Dermis microvascular lymphatic vessel endothelial cell (primary cell): ENCODE measurements at places on chromosomes 1 and 21.

GRCh38 chr1:220001095-220001501 is 45.2 kb downstream of the EPRS1 start:
- DNase-seq = peak; percentile 51

- no peak for DNase-seq
Measured at GRCh38 chr1:55696891-55697290, 481.7 kb upstream of the USP24 start.

DNA sequence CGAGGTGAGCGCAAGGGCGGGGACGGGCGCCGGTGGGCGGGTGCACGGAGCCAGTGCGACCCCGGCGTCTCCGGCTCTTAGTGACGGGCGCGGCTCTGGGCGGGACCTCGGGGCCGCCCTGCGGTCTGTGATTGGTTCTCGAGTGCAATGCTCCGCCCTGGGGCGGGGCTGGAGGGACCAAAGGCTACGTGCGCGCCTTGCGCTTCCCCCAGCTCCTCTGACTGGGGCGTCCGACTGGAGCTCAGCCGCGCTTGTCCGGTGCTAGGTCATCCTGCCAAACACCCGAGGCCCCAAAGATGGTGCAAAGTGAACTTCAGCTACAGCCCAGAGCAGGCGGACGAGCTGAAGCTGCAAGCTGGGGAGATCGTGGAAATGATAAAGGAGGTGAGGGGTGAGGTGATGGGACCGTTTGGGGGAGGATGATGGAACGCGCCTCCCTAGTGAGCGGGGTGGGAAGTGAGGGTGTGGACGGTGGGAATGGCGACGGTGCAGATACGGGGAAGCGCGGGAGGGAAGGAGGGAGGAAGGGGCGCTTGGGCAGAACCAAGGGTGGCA is 811 bp downstream of the SH3D21 start:
- peak; percentile 71 for DNase-seq

DNA sequence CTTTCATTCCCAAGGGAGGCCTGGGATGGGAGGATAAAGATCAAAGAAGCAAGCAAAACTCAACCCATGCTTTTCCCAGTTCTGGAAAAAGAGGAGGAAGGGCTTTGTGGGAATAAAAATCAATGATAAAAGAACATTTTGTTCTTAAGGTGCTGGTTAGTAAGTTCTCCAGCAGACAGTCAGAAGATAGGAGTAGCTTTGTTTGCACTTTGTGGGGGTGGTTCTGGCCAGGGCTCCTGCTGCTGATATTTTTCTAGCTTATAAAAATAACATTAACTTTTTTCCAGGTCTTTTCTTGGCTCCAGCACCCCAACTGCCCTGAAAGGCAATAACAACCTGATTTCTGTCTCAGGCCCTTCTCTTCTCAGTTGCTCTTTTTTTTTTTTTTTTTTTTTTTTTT is 220.0 kb downstream of the FGGY start:
- no peak for DNase-seq

DNA sequence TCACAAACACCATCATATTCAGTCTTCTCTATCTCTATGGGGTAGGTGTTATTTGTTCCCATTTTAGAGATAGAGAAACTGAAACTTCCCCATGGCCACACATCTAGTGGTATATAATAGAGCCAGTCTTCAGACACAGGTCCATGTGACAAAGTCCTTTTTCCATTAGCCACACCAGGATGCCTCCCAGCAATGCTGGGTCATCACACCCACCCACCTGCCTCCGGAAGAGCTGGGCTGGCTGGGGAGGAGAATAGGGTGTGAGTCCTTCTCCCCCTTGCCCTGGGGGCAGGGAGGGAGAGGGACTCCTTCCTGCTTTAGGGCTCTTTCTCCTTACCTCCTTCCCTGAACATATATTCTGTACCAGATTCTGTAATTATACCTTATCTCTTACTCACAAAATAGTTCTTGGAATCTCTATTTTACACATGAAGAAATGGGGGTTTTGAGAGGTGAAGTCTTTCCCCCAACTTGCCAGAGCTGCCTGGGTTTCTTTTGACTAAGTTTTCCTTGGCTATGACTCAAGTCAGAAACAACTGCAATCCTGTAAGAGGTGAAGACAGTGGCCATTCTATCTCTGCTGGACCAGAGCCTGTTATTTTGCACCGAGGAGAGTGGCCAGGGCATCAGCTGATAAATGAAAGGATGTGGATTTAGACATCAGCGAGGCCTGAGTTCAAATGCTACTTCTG is 30.0 kb downstream of the SOX13 start:
- DNase-seq = no peak

DNA sequence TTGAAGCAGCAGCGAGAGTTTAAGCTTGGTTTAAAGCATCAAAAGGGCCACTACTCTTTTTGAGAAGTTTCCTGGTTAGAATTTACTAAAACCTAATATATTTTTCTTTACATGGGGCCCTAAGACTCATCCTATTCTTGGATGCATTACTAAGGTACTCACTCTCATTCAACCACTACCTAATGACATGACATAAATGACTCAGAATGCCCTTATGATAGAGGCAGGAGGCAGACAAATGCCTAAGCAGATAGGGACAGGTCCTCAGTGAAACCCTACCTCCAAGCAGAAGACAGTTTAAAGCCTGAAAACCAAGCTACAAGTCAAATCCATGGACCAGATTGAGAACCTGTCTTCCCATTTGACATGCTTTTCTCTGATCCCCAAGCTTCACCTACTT is 34.3 kb upstream of the SLC35A3 start:
- no peak for DNase-seq
